ENCODE measurements at places on chromosomes 3 and 15.

DNA sequence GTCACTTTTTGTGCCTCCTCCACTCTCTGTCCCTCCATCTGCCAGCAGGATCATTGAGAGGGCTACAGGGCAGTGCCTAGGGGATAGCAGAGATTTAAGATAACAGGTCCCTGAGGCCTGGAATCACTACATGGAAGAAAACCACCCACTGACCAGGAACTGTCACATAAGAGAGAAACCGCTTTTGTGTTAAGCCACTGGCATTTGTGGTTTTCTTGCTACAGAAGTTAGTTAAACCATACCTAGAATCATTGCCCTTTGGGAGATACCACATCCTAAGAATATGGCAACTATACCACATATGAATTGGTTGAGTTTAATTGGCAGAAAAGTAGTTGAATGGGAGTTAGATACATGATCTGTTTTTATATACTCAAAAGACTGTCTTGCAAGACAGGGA lies 112.8 kb upstream of the LPP start:
- DNase-seq, result no peak

GRCh38 chr15:85772668-85773067 lies 22.1 kb downstream of the KLHL25 start:
- DNase-seq, result no peak

GRCh38 chr3:141542202-141542969 lies 55.6 kb downstream of the RASA2 start:
- DNase-seq, result no peak

DNA sequence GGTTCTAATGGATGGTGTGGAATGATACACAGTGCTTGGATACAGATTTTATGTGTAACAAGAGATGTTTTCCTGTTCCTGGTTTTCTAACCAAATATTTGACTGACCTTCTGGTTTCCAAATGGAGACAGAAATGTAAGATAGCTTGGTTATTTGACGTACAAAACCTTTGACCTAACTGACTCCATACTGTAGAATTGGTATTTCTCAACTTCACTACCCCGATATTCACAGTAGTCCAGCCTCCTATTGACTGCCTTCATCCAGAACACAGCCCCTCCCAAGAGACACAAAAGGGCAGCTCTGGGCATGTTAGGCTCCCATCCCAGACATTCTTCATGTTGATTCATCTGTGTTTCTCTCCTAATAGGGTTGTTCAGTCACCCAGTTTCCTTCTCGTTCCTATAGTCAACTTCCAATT lies 33.4 kb downstream of the MYO1E start:
- no peak for DNase-seq

DNA sequence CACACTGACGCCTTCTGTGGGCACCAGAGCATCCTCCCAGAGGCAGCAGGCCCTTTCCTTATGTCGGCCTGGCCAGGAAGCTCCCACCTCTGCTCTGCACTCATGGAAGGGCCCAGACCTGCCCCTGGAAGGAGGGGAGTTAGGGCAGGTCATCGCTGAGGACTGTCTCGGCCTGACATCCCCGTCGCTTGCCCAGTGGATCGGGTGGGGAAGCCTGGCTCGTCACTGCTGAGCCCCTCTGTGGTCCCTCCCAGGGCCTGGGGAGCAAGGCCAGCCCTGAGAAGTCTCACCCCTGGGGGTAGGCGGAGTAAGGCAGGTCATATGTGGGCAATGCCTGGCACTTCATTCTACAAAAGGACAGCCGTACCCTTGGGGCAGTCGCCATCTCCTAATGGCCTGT lies 62.8 kb upstream of the SNRPA1 start:
- DNase-seq, result no peak

DNA sequence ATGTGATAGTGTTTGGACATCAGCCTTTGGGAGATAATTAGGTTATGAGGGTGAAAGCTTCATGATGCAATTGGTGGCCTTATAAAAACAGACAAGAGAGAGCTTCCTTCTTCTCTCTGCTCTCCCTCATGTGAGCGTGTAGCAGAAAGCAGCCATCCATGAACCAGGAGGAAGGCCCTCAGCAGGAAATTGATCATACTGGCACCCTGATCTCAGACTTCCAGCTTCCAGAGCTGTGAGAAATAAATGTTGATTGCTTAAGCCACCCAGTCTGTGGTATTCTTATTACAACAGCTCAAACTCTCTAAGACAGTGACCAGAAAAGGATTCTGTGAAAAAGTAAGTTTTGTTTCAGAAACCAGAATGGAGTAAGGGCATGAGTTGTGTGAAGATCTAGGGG lies 13.3 kb downstream of the STAC start:
- DNase-seq, result no peak

DNA sequence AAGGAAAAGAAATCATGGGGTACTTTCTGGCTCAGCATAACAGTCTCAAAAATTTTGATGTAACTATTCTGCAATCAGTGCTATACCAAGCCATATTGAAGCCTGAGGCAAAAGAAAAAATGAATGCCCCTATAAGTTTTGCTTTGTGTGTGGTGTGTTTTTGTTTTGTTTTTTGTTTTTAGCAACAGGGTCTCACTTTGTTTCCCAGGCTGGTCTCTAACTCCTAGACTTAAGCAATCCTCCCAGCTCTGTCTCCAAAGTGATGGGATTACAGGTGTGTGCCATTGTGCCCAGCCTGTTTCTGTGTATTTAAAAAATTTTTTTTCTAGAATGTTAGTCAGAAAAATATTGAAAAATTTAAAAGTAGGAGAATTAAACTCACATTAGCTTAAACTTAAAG lies 93.2 kb downstream of the ZNF280D start:
- no peak for DNase-seq

- DNase-seq, result no peak
These were observed 406.9 kb downstream of the NR2F2 start for GRCh38 chr15:96737408-96737807.

GRCh38 chr15:61946778-61947177 lies 113.5 kb downstream of the VPS13C start:
- no peak for DNase-seq

DNA sequence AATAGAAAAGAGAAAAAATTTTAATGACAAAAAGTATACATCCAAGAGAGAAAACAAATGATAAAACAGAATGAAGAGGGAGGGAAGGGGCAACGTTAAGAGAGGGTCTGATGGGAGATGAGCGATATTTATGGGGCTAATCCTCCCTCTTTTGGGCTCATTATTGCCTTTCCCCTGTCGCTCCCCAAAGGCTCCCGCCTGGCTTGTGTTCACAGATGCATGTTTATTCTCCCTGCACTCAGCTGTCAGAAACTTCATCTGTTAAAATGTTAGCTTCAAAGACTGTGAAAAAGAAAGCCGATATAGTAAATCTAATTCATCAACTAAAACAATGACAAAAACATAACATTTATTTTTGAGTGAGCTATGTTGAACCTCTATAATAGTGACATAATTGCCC lies 74.3 kb downstream of the GABRB3 start:
- DNase-seq, result no peak

DNA sequence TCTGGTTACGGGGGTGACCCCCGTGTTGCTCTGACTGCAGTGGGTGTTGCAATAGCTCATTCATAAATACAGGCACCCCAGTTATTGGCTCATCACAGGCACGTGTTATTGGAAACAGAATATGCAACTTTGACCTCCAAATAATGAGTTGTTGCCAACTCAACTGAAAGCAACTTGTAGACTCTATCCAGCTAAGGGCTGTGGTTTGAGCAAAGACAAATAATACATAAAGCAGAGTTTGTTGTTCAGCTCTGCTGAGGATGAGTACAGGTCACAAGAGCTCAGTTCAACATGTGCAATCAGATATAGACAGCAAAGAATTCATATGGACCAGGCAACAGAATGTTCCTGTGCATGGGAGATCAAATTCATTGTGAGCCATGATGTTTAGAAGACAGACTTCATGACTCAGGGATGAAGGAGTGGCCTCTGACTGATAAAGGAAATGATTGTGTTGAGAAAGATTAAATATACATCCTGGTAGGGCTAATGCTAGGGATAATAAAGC lies 87.6 kb upstream of the LRIG1 start:
- no peak for DNase-seq

GRCh38 chr15:37134699-37135131 lies 34.4 kb upstream of the MEIS2 start:
- DNase-seq, result no peak

GRCh38 chr3:28951772-28952556 lies 328.9 kb upstream of the RBMS3 start:
- DNase-seq, result no peak

- no peak for DNase-seq
These were observed 41.0 kb downstream of the MCTP2 start for GRCh38 chr15:94272251-94272898.

GRCh38 chr15:90031231-90031791 lies 30.2 kb downstream of the ZNF710 start:
- DNase-seq, result no peak

DNA sequence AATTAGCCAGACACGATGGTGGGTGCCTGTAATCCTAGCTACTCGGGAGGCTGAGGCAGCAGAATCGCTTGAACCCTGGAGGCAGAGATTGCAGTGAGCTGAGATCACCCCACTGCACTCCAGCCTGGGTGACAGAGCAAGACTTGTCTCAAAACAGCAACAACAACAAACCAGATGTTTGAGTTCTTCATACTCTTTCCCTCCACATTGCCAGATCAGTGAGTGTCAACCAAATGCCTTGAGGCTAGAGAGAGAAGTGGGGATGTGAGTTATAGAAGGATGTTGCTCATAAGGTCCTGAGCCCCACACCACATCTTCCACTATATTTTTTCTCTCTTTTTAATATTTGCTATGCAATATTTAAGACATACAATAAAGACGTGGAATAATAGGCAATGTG lies 19.8 kb downstream of the MAPKBP1 start:
- DNase-seq, result no peak

DNA sequence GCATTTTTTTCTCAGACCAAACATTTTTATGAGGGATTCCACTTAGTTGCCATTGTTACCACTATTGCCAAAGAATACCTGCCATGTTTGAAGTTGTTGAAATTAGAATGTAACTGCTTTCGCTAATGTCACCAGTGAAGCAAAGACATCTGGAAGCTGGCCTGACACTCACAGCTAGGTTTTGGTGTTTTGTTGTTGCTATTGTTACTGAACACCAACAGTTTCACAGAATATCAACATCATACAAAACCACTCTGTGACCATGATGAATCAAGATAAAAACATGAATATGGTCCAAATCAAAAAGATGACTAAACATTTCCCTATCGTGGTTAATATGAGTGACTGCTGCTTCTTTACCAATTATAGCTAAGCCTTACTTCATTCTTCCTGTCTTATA lies 6.9 kb upstream of the CFAP20DC start:
- no peak for DNase-seq

- DNase-seq, result no peak
These were observed 221.7 kb upstream of the TLE3 start for GRCh38 chr15:70319466-70319865.

GRCh38 chr15:43516801-43517353 lies 531 bp upstream of the MAP1A start:
- no peak for DNase-seq

Measured in stimulated activated CD8-positive, alpha-beta memory T cell treated with anti-CD3 and anti-CD28 coated beads, Interleukin-2, amount 100 ng/mL, for 1 hour (primary cell).